ENCODE measurements at places on chromosomes 4 and X.

DNA sequence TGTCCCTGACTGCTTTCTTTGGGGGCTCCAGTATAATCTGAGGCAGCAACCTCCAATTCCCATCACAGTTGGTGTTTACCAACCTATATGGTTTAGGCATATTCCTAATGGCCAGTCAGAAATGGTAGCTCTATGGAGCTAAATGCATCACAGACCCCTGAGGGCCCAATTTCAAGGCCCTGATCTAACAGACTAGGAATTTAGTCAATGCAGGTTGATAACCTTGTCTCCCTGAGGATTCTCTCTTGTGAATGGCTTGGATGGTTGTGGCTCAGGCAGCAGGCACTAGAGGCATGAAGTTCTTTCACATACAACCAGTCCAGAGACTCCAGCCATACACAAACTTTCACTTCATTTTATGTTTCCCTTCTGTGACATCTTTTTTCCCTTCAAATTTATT is 59.4 kb downstream of the TMPRSS11F start:
- DNase-seq = no peak

GRCh38 chr4:77595364-77595973 is 10.2 kb upstream of the CXCL13 start:
- no peak for DNase-seq

DNA sequence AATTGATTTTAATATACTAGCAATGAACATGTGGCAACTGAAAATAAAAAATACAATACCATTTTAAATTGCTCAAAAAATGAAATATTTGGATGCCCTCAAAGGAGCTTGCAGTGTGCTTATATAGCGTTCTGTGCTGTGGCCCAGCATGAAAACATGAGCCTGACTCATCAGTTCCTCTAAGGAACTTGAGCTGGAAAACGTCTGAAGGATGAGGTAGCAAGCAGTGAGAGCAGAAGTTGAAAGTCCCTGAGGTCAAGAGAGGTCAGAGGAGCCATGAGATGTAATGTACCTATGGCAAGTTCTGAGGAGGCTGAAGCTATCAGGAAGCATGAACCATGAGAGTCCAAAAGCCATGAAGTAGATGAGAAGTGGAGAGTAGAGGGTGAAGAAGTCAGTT is 59.7 kb downstream of the HMGB3 start:
- DNase-seq = no peak

DNA sequence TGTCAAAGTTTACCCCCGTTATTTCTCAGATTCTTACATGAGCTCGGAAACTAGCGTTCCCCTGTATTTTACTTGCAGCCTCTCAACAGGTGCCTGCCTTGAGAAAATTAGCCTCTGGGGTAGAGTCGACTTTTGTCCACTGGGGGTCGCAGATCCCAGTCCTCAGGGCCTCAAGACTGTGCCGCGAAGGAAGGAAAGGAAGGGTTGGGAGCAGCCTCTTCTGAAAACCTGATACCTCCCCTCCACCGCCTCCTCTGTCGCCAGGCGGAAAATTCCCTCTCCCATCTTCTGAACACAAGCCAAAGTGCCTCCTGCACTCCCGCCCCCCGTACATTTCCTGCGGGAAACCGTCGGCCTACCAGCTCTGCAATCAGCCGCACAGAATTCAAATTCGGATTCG is 44.4 kb upstream of the TMSB15B start:
- DNase-seq = peak; percentile 11

Data from stimulated activated CD4-positive, alpha-beta T cell treated with anti-CD3 and anti-CD28 coated beads, Interleukin-1b, Interleukin-23, amount 100 ng/mL, for 4 hours (primary cell).